ENCODE measurements at places on chromosomes 16 and 17. TPM values are rescaled to one million over a fixed set of nuclear protein-coding genes. Genes with fewer than 3 reads are reported as not detected.

Gene OTOP3
- total RNA-seq, result not detected

Gene OSBPL7
- 4.7 TPM for total RNA-seq

Gene ZNF629
- total RNA-seq, result 12.5 TPM

Gene FBXW10
- total RNA-seq, result not detected
